ENCODE measurements at places on chromosomes 13 and 19. TPM values are rescaled to one million over a fixed set of nuclear protein-coding genes. Genes with fewer than 3 reads are reported as not detected.

DNA sequence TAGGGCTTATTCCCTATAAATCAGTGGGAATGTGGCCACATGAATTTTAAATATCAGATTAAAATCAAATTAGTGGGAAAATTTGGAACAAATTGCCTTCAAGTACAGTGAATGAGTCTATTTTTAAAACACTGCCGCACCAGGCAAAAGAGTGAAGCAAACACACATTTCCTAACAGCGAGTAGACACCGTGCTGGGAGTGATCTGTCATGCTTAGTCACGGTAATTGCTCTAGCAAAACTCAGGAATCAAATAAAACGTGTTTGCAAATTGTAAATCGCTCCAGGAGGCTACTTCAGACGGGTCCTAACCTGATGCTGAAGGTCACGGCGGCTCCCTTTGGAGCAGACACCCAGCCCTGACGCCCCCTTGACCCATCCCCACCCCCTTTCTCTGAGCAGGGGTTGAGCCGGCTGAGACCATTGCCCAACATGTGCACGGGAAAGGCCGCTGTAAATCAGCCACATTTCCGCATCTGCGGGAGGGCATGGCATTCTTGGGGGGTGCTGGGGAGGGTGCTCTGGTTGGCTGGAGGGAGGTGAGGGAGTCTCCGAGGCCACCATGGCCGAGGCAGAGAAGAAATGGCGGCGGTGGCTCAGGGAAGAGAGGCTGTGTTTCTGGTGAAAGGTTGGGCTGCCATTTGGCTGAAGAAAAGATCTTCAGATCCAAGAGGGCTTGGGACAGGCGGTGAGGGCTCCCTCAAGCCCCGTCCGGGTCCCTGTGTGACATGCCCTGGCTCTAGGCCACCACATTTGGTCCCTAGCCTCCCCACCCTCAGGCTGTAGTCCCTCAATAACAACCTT is 8.9 kb downstream of the CEBPA start:
- H3K4me1 ChIP-seq: no peaks in the 10 kb centered on the region
- peaks cover 2% of the 10 kb centered on the region for H3K36me3 ChIP-seq
- no peak overlapping the region for H3K27ac ChIP-seq
- no peak for DNase-seq

DNA sequence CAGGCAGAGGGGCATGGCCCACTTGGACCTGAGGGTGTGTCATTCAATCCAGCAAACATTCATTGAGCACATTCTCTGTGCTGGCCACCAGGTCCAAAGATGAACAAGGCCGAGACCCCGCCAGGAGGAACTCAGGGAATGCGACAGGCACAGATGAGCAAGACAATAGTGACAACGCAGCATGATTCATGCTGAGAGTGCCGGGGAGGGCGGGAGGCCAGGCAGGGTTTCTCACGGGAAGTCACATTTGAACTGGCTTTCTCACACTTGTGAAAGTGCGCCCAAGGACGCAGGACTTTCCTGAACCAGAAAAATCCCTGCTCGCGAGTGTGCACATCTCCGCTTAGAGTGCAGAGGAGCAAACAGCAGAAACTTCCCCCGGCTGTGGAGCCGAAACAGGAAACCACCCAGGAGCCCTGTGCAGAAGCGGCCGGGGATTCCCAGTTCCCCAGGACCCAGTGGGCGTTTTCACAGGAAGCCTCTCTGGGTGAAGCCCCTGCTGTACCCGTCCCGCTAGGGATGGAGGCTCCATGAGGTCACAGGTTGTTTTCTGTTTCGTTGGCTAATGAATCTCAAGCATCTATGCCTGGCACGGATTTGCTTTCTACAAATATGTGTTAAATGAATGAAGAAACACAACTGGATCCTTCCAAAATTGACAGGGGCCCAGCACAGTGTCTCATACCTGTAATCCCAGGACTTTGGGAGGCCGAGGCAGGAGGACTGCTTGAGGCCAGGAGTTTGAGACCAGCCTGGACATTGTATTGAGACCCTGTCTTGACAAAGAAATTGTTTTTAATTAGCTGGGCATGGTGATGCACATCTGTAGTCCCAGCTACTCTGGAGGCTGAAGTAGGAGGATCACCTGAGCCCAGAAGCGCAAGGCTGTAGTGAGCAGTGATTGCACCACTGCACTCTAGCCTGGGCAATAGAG is 68.4 kb upstream of the TM9SF2 start:
- H3K4me1 ChIP-seq: peaks cover 67% of the 10 kb centered on the region
- no peaks in the 10 kb centered on the region for H3K36me3 ChIP-seq
- peak overlapping the region; percentile 65 for H3K4me3 ChIP-seq
- H3K27ac ChIP-seq: peak overlapping the region; percentile 94
- H3K27me3 ChIP-seq: peaks cover 2% of the 10 kb centered on the region

DNA sequence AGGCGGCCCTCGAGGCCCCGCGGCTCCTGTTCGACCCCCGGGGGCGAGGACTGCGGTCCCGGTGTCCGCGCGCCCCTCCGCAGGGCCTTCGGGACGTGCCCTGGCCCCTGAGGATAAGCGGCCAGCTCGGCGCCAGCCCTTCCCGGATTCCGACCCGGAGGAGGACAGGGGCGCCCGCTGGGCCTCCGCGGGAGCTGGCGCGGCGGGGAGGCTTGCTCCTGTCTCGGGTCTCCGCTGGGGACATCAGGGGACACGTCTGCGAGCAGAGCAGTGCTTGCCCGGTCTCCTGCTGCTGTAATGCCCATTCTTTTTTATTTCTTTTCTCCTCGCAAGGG is 829 bp downstream of the B3GLCT start:
- peak overlapping the region; percentile 21 for H3K27ac ChIP-seq
- H3K4me3 ChIP-seq: peak overlapping the region; percentile 72
- no peaks in the 10 kb centered on the region for H3K36me3 ChIP-seq
- peaks cover 14% of the 10 kb centered on the region for H3K27me3 ChIP-seq
- DNase-seq: no peak
- peaks cover 25% of the 10 kb centered on the region for H3K4me1 ChIP-seq

Gene RFPL4A
- not detected for total RNA-seq

- DNase-seq: no peak
- H3K27ac ChIP-seq: no peak overlapping the region
- no peaks in the 10 kb centered on the region for H3K4me1 ChIP-seq
- peaks cover 3% of the 10 kb centered on the region for H3K27me3 ChIP-seq
Observed at GRCh38 chr13:101755228-101755887, 302.9 kb downstream of the ITGBL1 start.

DNA sequence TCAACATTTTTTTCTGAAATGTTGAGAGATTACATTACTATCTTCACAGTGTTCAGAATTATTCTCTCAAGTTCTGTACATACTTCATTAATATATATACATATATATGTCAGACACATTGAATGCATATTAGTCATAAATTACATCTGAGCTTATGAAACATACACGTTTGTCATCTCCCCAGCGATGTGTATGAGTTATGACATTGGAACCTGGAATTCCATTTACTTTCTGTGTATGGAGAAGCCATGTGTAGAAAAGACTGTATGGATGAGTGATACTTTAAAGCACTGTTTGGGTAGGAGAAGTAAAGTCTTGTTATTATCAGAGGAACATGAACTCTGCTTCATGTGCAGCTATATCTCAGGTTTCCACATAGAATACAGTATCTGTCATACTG is 167.2 kb downstream of the FGF14 start:
- no peak overlapping the region for H3K27ac ChIP-seq
- no peak overlapping the region for H3K4me3 ChIP-seq
- no peaks in the 10 kb centered on the region for H3K27me3 ChIP-seq
- peaks cover 3% of the 10 kb centered on the region for H3K4me1 ChIP-seq

- no peak overlapping the region for H3K27ac ChIP-seq
- H3K4me3 ChIP-seq: no peak overlapping the region
- no peaks in the 10 kb centered on the region for H3K36me3 ChIP-seq
- H3K4me1 ChIP-seq: no peaks in the 10 kb centered on the region
Observed at GRCh38 chr13:35549481-35549880, 73.0 kb upstream of the MAB21L1 start.

Gene FARP1
- total RNA-seq: 0.37 TPM

- H3K4me3 ChIP-seq: no peak overlapping the region
- no peaks in the 10 kb centered on the region for H3K27me3 ChIP-seq
- H3K4me1 ChIP-seq: no peaks in the 10 kb centered on the region
- DNase-seq: no peak
Observed at GRCh38 chr13:98318263-98318878, 141.3 kb upstream of the RNF113B start.

Gene F10
- not detected for total RNA-seq

Gene CCDC70
- not detected for total RNA-seq

Gene LILRB3
- not detected for total RNA-seq

- H3K27me3 ChIP-seq: peaks cover 23% of the 10 kb centered on the region
- no peak overlapping the region for H3K27ac ChIP-seq
- DNase-seq: no peak
- no peaks in the 10 kb centered on the region for H3K36me3 ChIP-seq
- H3K4me3 ChIP-seq: no peak overlapping the region
Observed at GRCh38 chr13:109858319-109858718, 71.9 kb upstream of the IRS2 start.

Gene CD177
- total RNA-seq: not detected

DNA sequence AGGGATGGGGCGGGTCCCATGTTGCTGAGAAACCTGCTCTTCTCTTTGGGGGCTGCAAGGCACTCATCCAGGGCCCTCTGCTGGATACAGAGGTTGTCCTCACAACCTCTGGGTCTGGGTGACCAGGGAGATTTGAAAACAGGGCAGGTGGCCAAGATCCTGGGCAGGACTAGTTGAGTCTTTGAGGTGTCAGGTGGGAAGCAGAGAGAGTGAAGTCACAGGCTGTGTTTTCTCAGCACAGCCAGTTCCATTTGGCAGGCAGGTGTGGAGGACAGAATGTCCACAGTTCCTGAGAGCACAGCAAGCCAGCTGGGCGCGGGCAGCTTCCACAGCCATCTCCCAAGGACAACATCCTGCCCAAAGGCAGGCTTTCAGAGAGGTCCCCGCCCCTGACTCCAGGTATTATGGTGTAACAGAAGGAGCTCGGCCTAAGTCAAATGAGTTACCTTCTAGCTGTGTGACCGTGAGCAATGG is 118.8 kb downstream of the NUFIP1 start:
- no peak for DNase-seq
- peaks cover 6% of the 10 kb centered on the region for H3K4me1 ChIP-seq
- H3K27me3 ChIP-seq: peaks cover 15% of the 10 kb centered on the region
- no peak overlapping the region for H3K4me3 ChIP-seq
- H3K27ac ChIP-seq: no peak overlapping the region

DNA sequence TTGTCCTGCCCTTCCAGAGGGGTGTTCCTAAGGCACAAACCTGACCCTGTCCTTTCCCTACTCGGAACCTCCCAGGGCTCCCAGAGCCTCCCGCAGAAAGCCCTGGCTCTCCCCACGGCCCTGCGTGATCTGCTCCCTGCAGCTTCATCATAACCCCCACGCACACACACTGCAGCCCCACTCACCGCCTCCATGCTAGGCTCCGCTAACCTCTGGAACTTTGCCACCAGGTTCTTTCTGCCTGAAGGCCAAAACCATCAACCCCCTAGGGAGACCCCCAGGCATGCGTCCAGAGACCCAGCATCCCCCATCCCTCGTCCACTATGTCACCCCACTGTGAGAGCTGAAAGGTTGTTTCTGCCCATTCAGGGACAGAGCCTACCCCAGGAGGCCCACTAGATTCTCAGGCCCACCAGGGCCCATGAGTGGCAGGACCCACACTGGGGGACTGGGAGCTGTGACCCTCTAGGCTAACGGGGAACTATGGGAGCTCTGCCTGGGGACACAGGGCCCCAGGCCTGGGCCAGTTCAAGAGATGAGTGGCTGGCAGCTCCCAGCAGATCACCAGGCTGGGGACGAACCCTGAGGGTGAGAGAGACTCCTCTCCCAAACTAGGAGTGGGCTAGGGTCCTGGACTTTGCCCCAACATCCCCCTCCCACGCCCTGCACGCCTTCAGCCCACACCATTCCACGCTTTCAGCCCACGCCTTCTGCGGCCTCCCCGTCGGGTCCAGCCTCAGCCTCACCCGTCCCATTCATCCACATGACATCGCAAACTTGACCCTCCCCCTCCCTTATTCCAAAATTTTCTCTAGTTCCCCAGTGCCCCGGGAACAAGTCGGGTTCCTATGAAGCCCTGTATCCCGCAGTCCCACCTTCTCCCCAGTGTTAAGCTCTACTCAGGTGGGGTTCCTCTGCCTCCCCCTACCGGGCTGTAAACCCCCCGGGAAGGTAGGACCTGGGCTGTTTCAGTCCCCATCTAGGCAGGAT is 33.2 kb upstream of the PNMA8B start:
- no peak overlapping the region for H3K4me3 ChIP-seq
- no peak for DNase-seq
- H3K27me3 ChIP-seq: no peaks in the 10 kb centered on the region
- peaks cover 7% of the 10 kb centered on the region for H3K36me3 ChIP-seq
- H3K4me1 ChIP-seq: peaks cover 29% of the 10 kb centered on the region

GRCh38 chr13:26400545-26400944 is 146.6 kb downstream of the CDK8 start:
- peaks cover 24% of the 10 kb centered on the region for H3K36me3 ChIP-seq
- H3K27ac ChIP-seq: no peak overlapping the region
- peaks cover 2% of the 10 kb centered on the region for H3K4me1 ChIP-seq
- no peaks in the 10 kb centered on the region for H3K27me3 ChIP-seq

DNA sequence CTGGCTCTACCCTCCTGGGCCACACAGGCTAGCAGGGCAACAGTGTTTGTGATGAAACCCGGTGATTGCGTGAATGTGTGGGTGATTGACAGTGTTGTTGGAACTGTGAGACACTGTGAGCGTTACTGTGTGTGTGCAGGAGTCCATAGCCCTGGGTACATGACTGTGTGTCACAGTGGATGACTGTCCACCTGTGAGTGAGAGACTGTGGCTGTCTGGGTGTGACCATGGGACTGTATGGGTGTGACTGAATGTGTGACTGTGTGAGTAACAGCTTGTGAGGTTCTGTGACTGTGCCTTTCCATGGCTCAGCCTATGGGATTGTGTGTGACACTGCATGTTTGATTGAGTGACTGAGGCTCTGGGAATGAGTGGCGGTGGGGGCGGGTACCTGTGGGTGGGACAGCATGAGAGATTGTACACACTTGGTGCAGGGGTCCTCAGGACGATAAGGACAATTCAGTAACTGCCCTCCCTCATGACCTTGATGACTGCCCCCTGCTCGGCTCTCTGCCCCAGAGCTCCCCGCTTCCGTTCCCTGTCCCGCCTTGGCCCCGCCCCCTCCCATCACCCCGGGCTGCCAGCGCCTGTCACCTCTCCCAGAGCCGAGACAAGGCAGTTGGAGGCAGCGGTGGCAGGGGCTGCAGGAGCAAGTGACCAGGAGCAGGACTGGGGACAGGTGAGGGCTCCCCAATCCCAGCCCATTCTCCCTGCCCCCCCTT is at the start of gene GIPR:
Gene GIPR (plus strand): TSS at position 602 of the 722 bp plus-strand sequence. CDS start 1,300 bp downstream, outside the sequence.
- DNase-seq: peak; percentile 84
- peaks cover 27% of the 10 kb centered on the region for H3K4me1 ChIP-seq
- peaks cover 9% of the 10 kb centered on the region for H3K27me3 ChIP-seq
- peak within 1 kb of the TSS; percentile 83 for H3K27ac ChIP-seq
- H3K4me3 ChIP-seq: peak within 1 kb of the TSS; percentile 94

DNA sequence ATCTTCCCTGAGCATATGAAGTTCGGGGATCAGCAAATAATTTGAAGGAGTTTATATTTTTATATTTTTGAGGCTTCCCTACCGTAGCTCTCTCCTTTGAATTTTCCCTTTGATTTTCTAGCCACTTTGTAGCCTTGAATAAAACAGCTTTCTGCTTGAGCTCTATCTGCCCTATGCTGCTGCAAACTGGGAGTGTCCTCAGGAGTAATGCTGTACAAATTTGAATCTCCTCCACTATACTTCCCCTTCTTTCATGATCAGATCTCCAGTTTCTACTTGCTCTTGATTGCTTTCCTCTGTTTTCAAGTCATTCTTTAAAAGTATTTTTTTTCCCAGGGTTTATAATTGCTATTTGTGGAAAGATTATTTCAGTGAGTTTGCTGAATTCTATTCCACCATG is 14.6 kb downstream of the PDS5B start:
- H3K4me1 ChIP-seq: peaks cover 14% of the 10 kb centered on the region
- no peak overlapping the region for H3K4me3 ChIP-seq
- no peak for DNase-seq
- peaks cover 26% of the 10 kb centered on the region for H3K36me3 ChIP-seq
- no peak overlapping the region for H3K27ac ChIP-seq
- H3K27me3 ChIP-seq: no peaks in the 10 kb centered on the region
